A673 (cell line): ENCODE measurements at places on chromosomes 12 and 14.
A peak's percentile ranks its signal among the peaks of the same experiment; 100 is the strongest.

- no peak for DNase-seq
These were observed 89.8 kb downstream of the BTG1 start for GRCh38 chr12:92055877-92056276.

GRCh38 chr14:102993523-102993922 is 63.8 kb downstream of the CDC42BPB start:
- no peak for DNase-seq

GRCh38 chr14:29039171-29039570 is 272.6 kb downstream of the FOXG1 start:
- DNase-seq = peak; percentile 19

DNA sequence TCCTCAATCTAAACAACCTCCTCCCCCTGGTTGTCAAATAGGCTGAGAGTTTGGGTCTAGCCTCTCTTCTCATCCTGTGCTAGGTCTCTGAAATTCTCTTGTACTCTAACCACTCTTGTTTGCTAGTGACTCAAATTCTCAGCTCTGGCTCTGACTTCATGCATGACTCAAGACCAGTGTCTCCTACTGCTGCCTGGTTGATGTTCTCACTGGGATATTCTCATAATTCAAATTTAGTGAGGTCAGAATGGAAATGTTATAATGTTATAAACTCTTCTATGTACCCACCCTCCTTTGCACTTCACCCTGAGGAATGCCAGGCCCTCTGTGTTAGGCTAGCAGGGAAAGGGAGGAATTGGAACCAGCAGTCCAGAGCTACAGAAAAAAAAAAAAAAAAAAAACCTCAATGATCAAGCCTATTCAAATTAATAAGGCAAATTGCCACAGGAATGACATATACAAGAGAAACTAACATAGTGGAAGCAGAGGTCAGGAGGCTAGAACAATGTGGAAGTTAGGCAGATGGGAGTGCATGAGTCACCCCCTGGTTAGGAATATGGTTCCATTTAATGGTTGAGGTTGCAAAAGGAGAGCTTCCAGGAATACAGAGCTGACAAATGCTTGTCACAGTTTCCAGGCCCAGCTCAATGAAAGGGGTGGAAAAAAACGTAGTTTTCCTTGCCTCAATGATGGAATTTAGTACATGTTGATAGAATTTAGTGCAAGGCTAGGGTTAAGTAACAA is 459.5 kb downstream of the RMST start:
- peak; percentile 21 for DNase-seq

GRCh38 chr14:64502456-64502855 is 1.2 kb downstream of the ZBTB25 start:
- no peak for DNase-seq

- peak; percentile 75 for DNase-seq
These were observed 218.1 kb downstream of the MON2 start for GRCh38 chr12:62684570-62685295.

GRCh38 chr12:93839064-93839463 is 161.9 kb downstream of the CRADD start:
- DNase-seq = no peak

DNA sequence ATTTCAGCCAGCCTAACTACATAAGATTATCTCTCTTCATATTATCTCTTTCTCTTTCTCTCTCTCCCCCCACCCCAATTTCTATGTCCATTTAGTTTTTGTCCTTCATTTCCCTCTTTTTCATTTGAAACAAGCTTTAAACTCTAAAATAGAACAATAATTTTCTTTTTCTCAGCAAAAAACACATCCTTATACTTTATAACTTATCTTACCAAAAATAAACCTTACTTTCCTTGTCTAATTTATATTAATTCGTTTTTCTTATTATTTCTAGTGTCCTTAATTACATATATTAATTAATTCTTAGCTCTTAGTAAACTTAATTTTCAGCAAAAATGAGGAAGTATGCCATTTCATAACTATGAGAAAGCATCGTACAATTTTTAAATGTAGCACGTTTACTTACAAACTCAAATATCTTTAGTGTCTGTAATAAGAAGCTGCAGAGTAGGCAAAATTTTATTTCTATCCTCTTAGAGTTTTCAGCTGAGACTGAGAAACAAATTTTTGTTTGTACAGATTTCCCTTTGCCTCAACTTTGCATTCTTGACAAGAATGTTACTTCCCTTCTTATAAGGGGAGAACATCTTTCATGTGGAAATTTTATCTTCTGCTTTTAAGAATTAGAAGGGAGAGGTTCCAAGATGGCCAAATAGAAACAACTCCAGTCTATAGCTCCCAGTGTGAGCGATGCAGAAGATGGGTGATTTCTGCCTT is 65.1 kb upstream of the ST8SIA1 start:
- DNase-seq = no peak

GRCh38 chr14:28746247-28746646 is 20.3 kb upstream of the FOXG1 start:
- DNase-seq = no peak

GRCh38 chr14:21822109-21822508 is 148.5 kb upstream of the OR4E1 start:
- no peak for DNase-seq

- no peak for DNase-seq
These were observed 78.5 kb downstream of the VCPKMT start for GRCh38 chr14:50037852-50038251.

DNA sequence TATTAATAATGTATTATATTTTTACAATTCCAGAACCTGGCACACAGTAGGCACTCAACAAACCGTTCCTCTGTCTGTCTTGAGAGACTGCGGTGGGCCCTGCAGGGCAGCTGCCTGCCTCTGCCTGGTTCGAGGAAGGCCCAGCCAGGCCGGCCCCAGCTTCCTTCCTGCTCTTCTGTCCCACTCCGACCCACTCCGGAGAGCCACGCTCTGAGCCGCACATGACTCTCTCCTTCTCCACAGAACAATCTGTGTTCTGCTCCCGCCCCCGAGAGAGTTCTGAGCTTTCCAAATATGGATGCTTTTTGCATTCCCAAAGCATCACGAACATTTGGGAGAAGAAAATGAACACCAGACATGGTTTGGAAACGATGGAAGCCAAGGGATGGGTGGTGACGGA is 57.3 kb downstream of the TTC7B start:
- DNase-seq = peak; percentile 32

GRCh38 chr12:124609041-124609989 is 41.9 kb upstream of the NCOR2 start:
- peak; percentile 58 for DNase-seq

- no peak for DNase-seq
These were observed 86.8 kb upstream of the ADAMTS20 start for GRCh38 chr12:43638806-43639205.
